Non-pigmented ciliary epithelial cell (primary cell): ENCODE measurements at places on chromosomes 6 and 20.
A peak's percentile ranks its signal among the peaks of the same experiment; 100 is the strongest.

- no peak for DNase-seq
Observed at GRCh38 chr6:14276667-14277404, 159.3 kb downstream of the CD83 start.

DNA sequence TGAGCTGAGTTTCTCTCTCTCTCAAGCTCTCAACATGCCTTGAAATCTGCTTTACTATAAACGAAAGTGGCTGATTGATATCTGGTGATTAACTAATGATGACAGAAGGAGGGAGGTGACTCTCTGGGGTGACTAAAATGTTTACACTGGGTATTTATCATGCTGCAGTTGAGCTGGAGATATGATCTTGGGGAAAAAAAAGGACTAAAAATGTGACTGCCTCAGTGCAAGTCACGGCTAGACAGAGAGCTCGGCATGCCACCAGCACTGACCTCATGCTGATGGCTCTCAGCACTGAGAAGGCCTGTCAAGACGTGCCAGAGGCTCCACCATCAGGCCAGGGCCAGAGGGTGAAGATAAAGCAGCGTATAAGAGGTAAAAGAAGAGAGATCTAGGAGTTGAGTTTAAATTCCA lies 103.1 kb upstream of the SPACA1 start:
- DNase-seq = peak; percentile 14

- no peak for DNase-seq
Observed at GRCh38 chr6:109121411-109121810, 26.1 kb downstream of the CEP57L1 start.

- no peak for DNase-seq
Observed at GRCh38 chr6:101626269-101626668, 232.8 kb downstream of the GRIK2 start.

DNA sequence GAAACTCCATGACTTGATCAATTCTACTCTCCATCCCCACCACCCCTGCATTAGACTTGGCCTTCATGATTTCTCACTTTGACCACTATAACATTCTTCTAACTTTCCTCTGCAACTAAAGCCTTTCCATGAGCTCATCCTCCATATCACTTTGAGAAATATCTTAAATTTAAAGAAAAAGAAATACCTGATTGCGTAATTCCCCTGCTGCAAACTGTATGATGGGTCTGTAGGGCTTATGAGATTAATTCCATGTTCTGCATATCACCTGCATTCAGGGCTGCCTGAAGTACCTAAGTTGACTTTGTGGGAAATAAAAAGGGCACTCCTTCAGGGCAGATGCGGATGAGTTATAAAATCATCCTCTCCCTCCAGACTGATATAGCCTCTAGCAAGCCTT lies 549.8 kb downstream of the LMBRD1 start:
- DNase-seq = no peak

GRCh38 chr20:24969186-24970029 lies 20.3 kb downstream of the CST7 start:
- no peak for DNase-seq

DNA sequence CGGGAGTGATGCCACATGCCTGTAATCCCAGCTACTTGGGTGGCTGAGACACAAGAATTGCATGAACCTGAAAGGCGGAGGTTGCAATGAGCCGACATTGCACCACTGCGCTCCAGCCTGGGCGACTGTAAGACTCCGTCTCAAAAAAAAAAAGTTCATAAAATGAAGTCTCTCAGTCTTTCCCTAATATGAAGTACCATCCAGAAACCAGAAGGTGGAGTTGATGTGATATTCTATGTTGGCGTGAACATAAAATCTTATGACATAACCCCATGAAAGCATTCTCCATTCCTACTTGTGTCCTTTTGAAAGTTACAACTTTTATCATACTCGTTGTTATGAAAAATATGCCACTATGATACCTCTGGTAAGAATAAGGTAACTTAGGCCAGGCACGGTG lies 5.7 kb downstream of the SOD2 start:
- no peak for DNase-seq

- DNase-seq = no peak
Observed at GRCh38 chr6:49782293-49782692, 4.8 kb downstream of the PGK2 start.

- no peak for DNase-seq
Observed at GRCh38 chr6:13074415-13075140, 253.8 kb downstream of the TBC1D7 start.

- no peak for DNase-seq
Observed at GRCh38 chr6:41466437-41466990, 79.7 kb upstream of the FOXP4 start.
